ENCODE measurements at places on chromosomes 11 and 22.

GRCh38 chr11:68803766-68804165, 38.0 kb downstream of the CPT1A start:
- no peak for DNase-seq

DNA sequence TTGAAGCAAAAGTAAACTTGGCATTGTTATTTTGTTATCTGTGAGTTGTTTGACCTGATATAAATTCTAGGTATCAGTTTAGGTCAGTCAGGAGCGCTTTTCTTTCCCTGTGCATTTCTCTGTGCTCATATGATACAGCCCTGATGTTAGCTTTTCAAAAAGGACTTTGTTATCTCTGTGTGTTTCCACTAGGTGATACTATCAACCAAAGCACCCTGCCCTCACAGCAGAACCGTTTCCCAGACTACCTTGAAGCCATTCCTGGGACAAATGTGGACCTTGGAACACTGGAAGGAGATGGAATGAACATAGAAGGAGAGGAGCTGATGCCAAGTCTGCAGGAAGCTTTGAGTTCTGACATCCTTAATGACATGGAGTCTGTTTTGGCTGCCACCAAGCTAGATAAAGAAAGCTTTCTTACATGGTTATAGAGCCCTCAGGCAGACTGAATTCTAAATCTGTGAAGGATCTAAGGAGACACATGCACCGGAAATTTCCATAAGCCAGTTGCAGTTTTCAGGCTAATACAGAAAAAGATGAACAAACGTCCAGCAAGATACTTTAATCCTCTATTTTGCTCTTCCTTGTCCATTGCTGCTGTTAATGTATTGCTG, 87.7 kb upstream of the BIRC3 start:
- no peak for DNase-seq

- no peak for DNase-seq
Observed at GRCh38 chr11:92897487-92897886, 72.0 kb upstream of the MTNR1B start.

DNA sequence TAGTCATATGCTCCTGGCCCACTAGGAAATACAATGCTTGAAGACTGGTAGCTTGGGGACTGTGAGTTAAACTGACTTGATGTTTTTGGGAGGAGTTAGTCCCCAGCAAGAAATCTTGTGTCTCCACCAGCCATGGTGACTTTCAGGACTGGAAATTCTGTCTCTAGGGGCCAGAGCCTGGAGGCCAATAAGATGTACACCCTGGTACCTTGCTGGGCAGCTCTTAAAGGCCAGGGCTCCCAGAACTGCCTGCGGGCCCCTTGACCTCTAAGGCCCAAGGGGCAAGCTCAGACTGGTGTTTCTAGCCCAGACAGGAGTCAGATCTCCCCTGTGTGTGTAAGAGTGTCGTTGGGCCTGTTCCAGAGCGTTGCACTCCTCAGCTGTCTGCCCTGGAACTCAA, 128.7 kb upstream of the C11orf58 start:
- no peak for DNase-seq

DNA sequence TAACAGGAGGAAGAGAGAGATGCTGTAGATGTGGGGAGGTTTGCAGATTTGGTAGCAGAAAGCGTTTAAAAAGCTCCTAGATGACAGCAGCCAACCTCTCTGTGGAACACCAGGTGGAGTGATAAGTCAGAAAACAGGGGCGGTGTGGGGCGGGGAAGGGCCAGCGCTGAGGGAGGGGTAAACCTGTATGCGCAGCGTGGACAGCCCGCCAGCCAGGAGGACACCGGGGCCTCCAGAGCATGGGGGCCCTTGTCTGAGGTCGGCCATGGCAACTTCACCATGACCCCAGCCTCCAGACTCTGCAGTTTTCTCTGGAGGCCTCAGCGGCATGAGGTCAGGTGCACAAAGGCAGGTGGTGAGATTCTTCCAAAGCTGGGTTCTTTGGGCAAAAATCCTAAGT, 423.7 kb downstream of the BRD1 start:
- DNase-seq = no peak

DNA sequence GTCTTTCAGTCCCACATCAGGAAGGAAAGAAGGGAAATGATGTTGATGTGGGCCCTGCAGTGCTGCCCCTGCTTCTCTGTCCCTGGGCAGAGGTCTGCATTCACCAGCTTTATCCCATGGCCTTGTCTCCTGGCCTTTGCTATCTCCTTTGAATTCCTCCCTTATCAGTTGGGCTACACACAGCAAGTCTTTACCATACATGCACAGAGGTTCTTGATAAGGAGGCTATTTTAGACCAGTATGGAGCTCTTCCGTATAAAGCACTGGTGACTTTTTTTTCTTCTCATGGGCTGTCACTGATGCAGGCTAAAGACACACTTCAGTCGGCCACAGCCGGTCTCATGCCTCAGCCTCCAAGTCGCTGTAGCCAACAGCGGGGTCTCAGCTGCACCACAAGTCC, 20.2 kb downstream of the MYO18B start:
- no peak for DNase-seq

DNA sequence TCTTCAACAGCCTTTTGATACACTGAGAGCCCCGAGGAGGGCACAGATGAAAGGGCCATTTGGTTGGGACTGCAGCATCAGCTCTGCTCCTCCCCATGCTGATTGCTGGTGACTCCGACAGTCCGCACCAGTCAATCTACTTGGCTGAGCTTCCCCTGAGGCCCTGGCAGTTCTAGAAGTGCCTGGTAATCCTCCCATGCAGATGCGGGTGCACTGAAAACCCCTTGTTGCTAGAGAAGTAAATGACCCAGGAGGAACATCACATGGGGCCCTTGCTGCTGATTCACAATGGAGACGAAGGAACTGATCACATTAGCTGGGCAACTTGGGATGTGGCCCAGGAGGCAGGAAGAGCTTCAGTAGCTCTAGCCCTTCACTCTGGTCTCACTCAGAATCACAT, 35.2 kb upstream of the RIC3 start:
- no peak for DNase-seq

DNA sequence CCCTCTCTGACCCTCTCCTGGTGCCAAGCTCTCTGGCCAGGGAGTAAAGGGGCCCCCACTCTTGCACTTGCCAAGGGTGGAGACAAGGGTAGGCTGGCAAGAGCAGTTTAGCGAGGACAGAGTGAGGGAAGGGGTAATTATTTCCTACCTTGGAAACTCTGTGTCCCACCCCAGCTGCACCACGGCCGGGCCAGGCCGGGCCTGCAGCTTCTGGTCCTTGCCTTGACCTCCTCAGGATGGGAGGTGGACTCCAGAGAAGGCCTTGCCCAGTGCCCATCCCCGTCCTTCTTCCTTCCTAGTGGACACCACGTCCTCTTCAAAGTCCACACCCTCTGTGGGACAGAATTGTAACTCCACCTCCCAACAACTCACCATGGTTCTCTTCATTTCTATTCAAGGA, 18.4 kb upstream of the OSBPL5 start:
- no peak for DNase-seq

DNA sequence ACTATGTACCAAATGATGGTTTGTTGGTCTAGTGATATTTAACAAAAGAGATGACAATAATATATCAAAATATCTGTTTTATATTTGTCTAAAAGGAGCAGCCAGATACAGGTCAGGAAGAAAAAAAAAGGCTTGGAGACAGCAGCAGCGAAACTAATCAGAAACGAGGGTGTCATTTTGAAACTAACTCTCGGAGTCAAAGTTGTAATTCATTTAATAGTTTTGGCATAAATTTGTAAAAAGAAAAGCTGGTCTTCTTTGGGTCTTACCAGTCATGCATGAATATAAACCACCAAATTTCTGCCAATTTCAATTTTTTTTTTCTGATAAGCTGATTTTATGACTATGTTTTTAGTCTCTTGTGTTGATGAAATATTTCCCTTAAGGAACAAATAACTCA, 25.5 kb downstream of the NPAT start:
- DNase-seq = no peak

DNA sequence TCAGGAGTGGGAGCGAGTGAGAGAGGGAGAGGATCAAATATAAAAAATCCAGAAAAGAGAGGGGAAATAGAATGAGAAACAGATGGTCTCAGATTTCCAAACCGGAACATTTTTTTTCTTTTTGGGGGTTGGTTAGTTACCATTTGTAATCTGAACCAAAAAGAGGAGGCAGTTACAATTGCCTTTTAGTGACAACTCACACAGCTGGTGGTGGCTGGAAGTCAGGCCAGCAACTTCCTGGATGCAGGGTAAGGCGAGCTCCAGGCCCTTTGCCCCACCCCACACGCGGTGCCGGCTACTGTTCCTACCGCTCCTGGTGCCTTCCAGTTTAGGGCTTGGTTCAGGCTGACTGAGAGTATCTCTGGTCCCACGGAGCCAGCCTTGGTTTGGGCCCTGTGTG, 21.0 kb upstream of the UBASH3B start:
- DNase-seq = no peak

GRCh38 chr22:19579880-19580279, 55.7 kb upstream of the CLDN5 start:
- DNase-seq = no peak

DNA sequence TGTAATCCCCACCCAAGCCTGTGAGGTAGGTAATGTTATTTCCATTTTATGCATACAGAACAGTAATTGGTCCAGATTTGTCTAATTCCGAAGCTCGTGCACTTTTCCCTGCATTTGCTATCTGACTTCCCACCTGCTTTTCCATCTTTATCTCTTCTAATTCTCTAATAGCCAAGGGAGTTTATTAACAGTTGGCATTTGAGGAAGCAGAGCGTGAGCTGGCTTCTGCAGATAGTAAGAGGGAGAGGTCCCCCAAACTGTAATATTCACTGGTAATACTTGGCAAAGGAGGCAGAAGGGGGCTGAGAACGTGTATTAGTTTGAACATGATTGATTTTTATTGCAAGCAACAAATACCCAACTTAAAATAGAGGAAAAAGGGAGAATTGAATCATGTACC, 110.8 kb upstream of the SPON1 start:
- no peak for DNase-seq

GRCh38 chr11:44661311-44661717, 65.4 kb upstream of the TSPAN18 start:
- DNase-seq = no peak

- no peak for DNase-seq
Observed at GRCh38 chr11:43358279-43358800, 380 bp upstream of the TTC17 start.

- no peak for DNase-seq
Observed at GRCh38 chr11:83112886-83113285, 41.2 kb upstream of the RAB30 start.

GRCh38 chr11:11056316-11056715, 198.5 kb upstream of the ZBED5 start:
- no peak for DNase-seq

- no peak for DNase-seq
Observed at GRCh38 chr11:28114731-28115130, 6.5 kb downstream of the METTL15 start.

DNA sequence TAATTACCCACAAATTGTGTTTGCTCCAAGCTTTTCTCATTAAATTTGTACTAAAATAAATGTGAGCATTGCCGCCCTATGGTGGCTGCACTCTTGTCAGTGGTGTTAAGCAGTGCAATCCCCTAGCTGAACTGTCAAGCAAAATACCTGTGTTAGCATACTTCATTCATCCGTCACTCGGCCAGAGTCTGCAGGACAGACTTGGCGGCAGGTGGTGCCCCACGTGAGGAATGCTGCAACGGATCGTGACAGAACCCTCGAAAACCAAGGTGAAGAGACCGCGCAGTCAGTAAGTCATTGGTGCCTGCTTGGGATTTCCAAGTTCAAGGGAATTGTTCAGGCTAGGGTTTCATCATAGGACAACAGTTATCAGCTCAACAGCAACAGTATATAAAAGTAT, 1592.1 kb upstream of the TENM4 start:
- no peak for DNase-seq

DNA sequence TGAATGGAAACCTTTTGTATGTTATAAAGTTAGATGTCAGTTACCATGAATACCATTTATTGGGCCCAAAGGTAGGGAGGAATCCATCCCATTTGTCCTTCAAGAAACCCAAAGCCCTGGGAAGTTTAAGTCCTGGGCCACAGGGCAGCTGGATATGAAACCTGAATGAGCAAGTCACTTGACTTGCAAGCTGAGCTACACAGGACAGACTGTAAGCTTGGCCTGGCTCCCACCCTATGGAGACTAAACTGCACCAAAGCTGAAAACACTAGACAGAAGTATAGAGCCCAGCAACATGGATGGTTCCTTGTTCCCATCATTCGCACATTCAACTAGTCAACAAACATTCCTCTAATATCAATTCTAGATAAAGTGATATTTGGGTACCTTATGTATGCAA, 71.3 kb downstream of the KCNC1 start:
- DNase-seq = no peak

GRCh38 chr11:111836721-111837120, 34.7 kb downstream of the ALG9 start:
- DNase-seq = no peak

- no peak for DNase-seq
Observed at GRCh38 chr11:125272092-125272491, 107.5 kb downstream of the PKNOX2 start.

DNA sequence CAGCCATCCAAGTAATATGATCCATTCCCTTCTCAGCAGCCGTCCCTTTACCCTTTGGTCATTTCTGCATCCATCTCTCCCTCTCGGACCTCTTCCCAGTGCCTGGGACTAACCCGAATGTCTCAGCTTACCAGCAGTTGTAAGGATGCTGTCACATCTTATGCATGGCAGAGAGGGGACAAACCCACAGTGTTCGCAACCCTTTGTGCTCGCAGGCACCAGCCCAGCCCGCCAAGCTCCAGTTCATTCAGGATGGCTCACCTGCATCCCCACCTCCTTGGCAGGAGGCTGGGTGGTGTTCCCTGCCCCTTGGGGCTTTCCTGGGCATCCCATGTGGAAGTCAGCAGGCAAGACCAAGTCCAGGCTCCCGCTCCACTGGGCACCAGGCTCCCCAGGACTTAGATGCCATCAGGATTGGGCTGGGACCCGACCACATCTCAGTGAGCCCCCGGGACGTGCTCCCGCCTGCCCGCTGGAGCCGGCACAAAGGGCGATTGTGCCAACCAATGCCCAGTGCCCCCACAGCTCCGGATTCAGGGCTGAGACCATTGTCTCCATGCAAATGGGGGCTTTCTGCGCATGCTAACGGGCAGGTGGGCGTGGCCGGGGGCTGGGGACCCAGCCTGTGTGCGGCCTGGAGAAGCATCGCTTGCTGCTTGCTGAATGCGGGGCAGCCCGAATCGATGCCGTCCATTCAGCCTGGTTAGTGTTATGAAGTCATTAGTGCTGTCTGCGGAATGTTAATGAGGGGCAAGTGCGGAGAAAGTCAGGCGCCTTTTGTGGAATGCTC, 108.6 kb downstream of the KCNQ1OT1 start:
- no peak for DNase-seq

- no peak for DNase-seq
Observed at GRCh38 chr11:62340269-62340901, 3.1 kb downstream of the ASRGL1 start.

DNA sequence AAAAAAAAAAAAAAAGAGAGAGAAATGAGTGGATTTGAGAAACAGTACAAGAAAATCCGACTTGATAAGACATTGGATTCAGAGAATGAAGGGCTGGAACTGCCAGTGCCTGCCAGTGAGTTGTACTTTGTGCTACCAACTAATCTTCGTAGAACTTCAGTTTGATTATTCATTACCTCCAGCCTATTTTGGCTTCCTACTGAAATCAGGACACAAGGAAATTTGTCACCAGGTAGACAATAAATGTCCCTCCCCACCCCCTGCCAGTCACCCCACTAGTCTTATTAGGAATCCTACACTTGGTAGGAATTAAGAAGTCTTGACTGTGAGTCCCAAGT, 21.4 kb upstream of the POLD3 start:
- no peak for DNase-seq

- no peak for DNase-seq
Observed at GRCh38 chr11:123773959-123774358, 19.6 kb upstream of the OR6X1 start.
